ENCODE measurements at places on chromosomes 12 and 14.

DNA sequence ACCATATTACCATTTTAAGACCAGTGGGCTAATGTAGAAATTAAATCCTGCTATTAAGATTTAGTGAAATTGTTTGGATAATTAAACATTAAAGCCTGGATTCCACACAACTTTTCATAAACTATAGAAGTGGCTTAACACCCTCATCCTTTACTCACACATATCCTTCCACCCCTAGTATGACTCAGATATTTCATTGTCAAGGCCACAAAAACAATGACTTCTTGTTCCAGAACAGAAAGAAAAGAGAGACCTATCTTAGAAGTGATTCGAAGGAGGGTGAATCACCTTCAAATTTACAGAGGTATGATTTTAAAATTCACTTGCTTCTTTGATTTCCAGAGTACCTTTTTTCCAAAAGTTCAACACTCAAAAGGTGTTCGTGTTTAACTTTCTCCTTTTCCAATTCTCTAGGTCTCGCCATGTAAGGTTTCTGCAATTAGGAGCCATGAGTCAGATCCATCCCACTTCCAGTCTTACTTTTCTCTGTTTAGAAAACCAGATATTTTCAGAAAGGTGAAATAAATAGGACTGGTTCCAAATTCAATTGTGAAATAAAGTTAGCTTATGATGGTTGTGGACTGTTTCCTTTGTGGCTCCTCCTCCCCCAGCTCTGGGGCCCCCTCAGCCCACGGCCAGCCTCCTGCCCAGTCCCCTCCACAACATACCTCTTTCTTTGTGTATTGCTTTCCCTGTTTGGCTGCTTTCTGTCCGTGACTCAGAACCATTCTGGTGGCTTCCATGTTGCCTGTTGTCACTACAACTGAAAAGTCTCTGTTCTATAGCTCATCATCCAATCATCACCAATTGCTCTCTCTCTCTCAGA is 24.6 kb upstream of the MGP start:
- no peak for DNase-seq
- no peak overlapping the region for H3K27ac ChIP-seq
- no peak overlapping the region for H3K4me3 ChIP-seq
- peaks cover 29% of the 10 kb centered on the region for H3K4me1 ChIP-seq

GRCh38 chr14:73369428-73369827 is 88.9 kb downstream of the NUMB start:
- no peak for DNase-seq
- H3K27ac ChIP-seq = no peak overlapping the region
- peaks cover 11% of the 10 kb centered on the region for H3K4me1 ChIP-seq
- no peaks in the 10 kb centered on the region for H3K27me3 ChIP-seq
- no peak overlapping the region for H3K4me3 ChIP-seq

DNA sequence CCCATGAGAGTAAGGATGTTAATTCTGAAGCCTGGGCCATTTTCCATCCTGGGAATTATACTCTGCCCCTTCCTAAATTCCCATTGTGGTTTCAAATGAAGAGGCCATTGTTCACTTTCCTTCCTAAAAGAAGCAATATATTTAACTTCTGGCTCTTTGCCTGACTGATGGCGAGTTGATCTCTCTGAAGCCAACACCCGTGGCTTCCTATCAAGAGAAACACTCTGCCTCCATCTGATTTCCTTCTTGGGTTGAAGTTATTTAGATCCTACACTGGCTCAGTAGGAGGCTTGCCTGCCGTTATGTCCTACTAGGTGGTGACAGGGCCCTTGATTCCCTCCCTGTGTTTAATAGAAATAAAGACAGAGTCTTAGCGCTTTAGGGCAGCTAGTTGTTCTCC is 97.4 kb downstream of the PRKCH start:
- no peak overlapping the region for H3K4me3 ChIP-seq
- no peak overlapping the region for H3K27ac ChIP-seq
- H3K4me1 ChIP-seq = peaks cover 14% of the 10 kb centered on the region
- no peaks in the 10 kb centered on the region for H3K36me3 ChIP-seq
- DNase-seq = no peak

DNA sequence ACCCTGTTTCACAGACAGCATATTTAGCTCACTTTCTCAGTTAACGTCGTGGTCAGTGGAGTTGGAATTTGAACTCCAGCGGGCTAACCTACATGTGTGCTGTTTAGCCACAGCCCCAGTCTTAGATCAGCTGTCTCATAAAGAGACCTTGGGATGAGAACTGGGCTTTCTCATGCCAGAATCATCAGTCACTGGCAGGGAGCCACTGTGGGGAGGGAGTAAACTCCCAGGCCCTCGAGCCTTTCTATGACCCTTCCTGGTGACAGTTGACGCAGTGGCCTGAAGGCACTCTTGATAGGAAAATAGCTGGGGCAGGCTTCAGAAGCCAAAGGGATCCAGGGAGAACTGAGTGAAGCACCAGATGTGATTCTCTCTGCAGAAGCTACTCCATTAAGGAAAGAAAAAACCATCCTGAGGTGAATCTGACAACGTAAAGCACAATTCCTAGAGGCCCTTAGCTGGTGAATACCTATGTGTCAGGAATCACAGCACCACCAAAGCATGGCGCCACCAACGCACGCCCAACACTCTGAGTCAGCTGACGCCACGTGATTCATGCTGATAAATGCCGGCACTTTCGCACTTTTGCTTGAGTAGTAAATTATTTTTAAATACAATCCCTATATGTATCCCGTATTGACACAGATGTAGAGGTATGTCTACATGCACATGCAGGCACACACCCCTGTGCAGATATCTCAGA is 279.6 kb upstream of the TMEM132C start:
- H3K4me1 ChIP-seq = no peaks in the 10 kb centered on the region
- no peaks in the 10 kb centered on the region for H3K27me3 ChIP-seq
- DNase-seq = no peak
- H3K36me3 ChIP-seq = no peaks in the 10 kb centered on the region
- H3K27ac ChIP-seq = no peak overlapping the region
- H3K4me3 ChIP-seq = no peak overlapping the region

DNA sequence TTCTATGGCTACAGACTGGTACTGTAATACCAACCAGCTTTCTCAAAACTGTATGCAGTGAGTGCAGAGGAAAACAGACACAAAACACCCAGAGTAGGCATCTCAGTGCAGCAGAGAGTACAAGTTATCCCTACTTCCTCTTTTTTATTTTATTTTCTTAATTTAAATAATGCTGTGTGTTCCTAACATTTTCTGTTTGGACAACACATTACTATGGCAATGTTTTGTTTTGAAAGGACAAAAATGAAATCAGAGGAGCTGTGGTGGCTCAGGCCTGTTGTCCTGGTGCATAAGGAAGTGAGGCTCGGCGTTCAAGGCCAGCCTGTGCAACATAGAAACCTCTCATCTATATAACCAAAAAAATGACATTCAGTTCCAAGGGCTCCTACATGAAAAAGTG is 33.7 kb upstream of the SELPLG start:
- H3K27ac ChIP-seq = peak overlapping the region; percentile 79
- no peaks in the 10 kb centered on the region for H3K27me3 ChIP-seq
- H3K36me3 ChIP-seq = no peaks in the 10 kb centered on the region
- no peak overlapping the region for H3K4me3 ChIP-seq
- no peak for DNase-seq

DNA sequence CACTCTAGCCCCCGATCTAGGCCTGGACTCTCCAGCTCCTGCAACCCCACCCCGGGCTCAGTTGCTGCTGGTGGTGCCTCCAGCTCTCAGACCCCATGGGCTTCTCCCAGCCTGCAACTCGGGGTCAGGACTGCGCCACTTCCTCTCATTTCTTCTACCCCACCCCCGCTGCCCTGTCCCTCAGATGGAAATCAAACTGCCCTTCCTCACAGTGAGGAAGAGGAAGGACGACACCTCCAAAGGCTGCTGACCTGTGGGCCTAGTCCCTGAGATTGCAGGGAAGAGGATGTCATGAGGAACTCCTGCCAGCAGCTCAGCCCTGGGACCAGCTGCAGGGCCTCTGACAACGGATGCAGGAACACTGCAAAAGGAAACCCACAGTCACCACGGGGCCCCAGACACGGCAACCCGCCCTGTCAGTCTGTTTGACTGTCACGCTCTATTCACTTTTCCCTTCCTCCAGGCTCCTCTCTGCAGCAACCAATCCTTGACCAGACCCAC is 29.3 kb upstream of the PNMA1 start:
- no peak overlapping the region for H3K4me3 ChIP-seq
- peaks cover 15% of the 10 kb centered on the region for H3K36me3 ChIP-seq
- H3K27ac ChIP-seq = peak overlapping the region; percentile 99
- no peaks in the 10 kb centered on the region for H3K27me3 ChIP-seq
- DNase-seq = no peak
- peaks cover 100% of the 10 kb centered on the region for H3K4me1 ChIP-seq

- no peaks in the 10 kb centered on the region for H3K4me1 ChIP-seq
- DNase-seq = no peak
- H3K27ac ChIP-seq = no peak overlapping the region
- no peak overlapping the region for H3K4me3 ChIP-seq
- no peaks in the 10 kb centered on the region for H3K27me3 ChIP-seq
- H3K36me3 ChIP-seq = no peaks in the 10 kb centered on the region
Measured at GRCh38 chr14:56310643-56311042, 192.4 kb downstream of the PELI2 start.

DNA sequence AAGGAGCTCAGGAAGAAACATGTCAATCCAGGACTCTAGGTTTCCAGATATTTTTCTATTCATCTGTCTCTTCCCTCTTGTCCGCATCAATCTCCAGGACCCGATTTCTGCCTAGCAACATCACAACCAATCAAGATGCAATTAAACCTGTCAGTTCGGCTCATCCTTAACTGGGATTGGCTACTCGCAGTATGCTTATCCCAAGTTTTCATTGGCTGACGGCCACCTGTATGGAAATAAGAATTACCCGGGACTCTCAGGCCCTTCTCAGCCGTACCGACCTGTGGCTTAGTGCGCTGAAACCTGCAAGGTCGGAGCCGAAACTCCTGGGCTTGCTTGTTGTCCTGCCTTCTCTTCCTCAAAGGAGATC is 20.4 kb upstream of the ATP5MC2 start:
- DNase-seq = no peak
- no peak overlapping the region for H3K27ac ChIP-seq
- H3K4me3 ChIP-seq = no peak overlapping the region
- peaks cover 26% of the 10 kb centered on the region for H3K4me1 ChIP-seq
- H3K27me3 ChIP-seq = peaks cover 2% of the 10 kb centered on the region

DNA sequence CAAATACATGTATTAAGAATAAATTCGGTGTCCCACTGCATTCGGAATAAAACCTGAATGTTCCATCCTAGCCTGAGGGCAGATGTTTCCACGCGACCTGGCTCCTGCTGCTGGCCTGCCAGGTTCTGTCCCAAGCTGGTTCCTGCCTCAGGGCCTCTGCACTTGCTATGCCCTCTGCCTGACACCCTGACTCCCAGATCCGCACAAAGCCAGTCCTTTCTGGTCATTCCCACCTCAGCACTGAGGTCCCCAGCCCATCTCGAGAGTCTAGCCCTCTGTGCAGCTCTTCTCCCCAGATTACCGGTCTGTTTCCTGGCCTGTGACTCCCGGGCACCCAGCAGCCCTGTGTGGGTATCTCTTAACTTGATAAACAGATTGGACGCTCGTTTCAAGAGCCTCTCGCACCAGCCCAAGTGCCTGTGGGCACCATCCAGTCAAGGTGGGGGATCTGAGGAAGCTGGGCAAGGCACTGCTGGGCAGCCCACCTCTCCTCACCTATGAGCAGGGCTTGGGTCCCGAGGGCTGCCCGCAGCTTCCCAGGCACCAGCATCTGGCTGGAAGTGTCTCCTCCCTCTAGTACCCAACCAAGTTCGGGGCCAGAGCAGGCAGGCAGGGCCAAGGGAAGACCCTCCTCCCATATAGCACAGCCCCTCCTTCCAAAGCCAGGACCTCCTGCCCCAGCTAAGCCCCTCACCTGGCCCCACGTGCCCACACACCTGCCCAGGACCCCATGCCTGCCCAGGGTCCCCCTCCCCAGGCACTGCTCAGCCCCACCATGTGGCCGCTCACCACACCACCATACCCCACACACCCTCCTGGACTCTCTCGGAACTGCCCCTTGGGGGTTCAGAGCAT is 132.2 kb downstream of the NCOR2 start:
- no peak overlapping the region for H3K4me3 ChIP-seq
- peak overlapping the region; percentile 43 for H3K27ac ChIP-seq
- no peaks in the 10 kb centered on the region for H3K36me3 ChIP-seq
- H3K27me3 ChIP-seq = no peaks in the 10 kb centered on the region
- H3K4me1 ChIP-seq = peaks cover 22% of the 10 kb centered on the region
- DNase-seq = no peak

DNA sequence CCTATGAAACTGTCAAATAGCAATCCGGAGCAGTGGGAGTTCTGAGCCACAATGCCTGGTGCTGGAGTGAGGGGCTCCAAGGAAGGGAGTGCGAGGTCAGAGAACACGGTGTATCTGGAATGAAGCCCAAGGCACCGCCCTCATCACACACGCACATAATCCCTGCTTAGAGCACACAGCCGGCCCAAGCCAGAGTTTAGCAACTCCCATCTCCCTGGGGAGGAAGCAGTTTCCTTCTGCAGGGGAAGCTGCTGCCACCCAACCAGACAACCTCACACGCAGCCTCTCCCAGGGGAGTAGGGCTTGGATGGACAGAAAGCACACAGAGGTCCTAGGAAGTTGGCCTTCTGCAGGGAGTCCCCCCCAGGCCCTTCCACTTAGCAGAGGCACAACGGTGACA is 31.3 kb downstream of the ACTN1 start:
- no peaks in the 10 kb centered on the region for H3K36me3 ChIP-seq
- no peaks in the 10 kb centered on the region for H3K27me3 ChIP-seq
- H3K27ac ChIP-seq = peak overlapping the region; percentile 81
- DNase-seq = peak; percentile 66
- no peak overlapping the region for H3K4me3 ChIP-seq
- peaks cover 43% of the 10 kb centered on the region for H3K4me1 ChIP-seq

- peaks cover 19% of the 10 kb centered on the region for H3K4me1 ChIP-seq
- H3K27ac ChIP-seq = peak overlapping the region; percentile 89
- peak; percentile 35 for DNase-seq
- no peaks in the 10 kb centered on the region for H3K36me3 ChIP-seq
Measured at GRCh38 chr14:73491256-73492042, 716 bp downstream of the RIOX1 start.

DNA sequence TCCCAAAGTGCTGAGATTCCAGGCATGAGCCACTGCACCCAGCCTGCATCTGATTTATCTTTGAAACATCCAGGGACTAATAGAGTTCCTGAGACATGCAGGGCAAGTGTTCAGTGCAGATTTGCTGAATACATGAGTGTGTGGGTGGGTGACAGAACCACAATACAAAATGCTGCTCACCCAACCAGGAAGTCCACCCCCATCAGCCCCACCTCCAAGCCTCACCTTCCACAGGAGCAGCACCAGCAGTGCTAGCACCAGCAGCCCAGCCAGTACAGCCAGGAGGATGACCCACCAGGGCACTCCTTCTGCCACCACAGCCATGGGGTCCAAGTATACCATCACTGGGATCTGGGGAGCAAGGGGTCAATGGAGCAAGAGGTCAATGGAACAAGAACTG is 20.0 kb downstream of the ITGA7 start:
- H3K4me3 ChIP-seq = no peak overlapping the region
- peaks cover 62% of the 10 kb centered on the region for H3K36me3 ChIP-seq
- no peaks in the 10 kb centered on the region for H3K4me1 ChIP-seq
- H3K27ac ChIP-seq = no peak overlapping the region
- H3K27me3 ChIP-seq = no peaks in the 10 kb centered on the region
- DNase-seq = no peak

DNA sequence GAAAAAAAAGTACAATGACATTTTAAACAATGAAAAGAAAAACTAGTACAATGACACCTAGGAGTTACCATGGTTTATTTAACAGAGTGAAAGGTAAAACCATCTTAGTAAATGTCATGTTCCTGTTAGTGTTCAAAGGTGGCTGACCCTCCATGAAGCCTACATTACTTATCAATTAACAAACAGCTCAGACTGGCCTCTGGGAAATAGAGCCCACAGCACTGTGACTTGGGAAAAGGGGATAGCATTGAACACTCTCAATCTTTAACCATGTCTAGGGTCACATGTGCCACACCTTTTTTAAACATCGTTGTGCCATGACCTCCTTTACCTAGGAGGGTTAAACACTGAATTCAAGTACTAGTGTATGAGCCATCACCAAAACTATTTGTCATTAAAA is 106.3 kb upstream of the SOX5 start:
- H3K36me3 ChIP-seq = no peaks in the 10 kb centered on the region
- no peak overlapping the region for H3K4me3 ChIP-seq
- no peak overlapping the region for H3K27ac ChIP-seq

Data from tibial nerve (tissue), 4 donors.